ENCODE measurements at places on chromosomes 6 and 20.

DNA sequence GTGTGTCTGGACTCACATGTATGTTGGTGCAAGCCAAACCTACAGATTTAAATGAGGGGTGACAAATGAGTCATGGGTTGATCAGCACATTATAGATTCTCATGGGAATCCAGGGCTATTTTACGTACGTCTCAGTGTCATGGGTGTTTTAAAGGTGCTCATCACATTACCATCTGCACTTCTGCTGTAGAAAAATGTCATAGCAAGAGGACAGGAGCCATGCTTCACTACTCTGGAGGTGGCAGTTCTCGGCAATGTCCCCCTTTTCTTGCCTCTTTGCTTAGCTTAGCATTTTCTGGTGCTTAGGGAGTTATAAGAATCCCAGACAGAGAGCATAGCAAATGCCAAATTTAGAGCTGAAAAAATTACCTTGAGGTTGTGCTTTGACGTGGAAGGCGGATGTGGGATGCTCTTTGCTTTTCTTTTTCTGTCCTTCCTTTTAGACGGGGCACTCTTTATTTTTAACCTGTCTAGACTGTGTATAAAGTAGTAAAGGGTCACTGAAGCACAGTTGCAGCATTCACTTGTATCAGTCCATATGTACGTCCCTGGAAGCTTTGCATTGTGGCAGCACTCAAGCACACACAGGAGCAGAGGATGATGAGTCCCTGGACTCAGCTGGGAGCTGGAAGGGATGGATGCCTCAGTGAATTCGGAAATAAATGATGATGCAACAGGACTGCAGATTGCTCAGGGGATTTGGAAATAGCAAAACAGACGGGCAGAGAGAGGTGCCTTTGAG is 139.7 kb downstream of the SYNDIG1 start:
- no peak for DNase-seq

DNA sequence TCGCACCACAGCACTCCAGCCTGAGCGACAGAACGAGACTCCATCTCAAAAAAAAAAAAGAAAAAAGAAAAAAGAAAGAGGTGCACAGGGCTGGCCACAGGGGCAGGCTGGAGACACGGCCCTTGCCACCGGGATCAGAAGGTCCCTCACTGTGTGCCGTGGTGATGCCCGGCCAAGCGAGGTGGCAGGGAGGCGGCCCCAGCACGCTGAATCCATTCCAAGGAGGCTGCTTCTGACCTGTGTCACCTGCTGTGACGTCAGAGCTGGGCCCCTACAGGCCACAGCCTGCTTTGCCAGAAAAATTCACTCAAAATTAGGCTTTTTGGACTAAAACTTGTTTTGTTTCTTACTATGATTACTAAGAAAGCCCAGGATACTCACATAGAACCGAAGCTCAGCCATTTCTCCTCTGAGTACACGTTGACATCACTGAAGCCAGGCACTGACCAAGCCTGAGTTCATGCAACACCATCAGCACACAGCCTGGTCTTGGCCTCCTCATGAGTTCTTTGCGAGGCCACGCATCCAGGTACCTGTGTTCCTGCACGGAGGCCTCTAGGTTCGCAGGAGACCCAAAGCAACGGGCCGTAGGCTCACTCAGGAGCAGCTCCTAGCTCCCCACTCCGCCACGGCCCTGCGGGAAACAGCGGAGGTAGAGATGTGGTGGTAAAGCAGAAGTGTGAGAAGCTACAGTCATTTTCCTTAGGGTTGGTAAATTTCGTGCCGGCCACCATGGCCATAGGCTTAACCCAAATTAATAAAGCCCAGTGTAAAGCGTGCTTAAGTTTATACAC is 67.8 kb downstream of the THBS2 start:
- no peak for DNase-seq

GRCh38 chr20:57114290-57115005 is 152.0 kb downstream of the BMP7 start:
- no peak for DNase-seq

GRCh38 chr6:146813554-146813953 is 214.8 kb downstream of the ADGB start:
- no peak for DNase-seq

DNA sequence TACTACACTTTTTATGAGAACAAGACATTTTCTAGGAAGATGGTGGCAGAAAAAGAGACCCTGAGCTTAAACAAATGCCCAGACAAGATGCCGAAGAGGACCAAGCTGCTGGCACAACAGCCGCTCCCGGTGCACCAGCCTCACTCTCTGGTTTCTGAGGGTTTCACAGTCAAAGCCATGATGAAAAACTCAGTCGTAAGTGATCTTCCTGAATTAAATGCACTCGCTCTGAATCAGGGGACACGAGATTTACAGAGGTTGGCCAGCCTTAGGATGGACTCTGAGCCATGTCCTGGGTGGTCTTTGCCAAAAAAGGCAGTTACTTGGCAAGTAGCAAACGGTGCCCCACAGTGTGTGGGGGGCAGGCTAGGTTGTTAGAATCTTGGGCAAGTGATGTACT is 423 bp downstream of the PACRG start:
- no peak for DNase-seq

DNA sequence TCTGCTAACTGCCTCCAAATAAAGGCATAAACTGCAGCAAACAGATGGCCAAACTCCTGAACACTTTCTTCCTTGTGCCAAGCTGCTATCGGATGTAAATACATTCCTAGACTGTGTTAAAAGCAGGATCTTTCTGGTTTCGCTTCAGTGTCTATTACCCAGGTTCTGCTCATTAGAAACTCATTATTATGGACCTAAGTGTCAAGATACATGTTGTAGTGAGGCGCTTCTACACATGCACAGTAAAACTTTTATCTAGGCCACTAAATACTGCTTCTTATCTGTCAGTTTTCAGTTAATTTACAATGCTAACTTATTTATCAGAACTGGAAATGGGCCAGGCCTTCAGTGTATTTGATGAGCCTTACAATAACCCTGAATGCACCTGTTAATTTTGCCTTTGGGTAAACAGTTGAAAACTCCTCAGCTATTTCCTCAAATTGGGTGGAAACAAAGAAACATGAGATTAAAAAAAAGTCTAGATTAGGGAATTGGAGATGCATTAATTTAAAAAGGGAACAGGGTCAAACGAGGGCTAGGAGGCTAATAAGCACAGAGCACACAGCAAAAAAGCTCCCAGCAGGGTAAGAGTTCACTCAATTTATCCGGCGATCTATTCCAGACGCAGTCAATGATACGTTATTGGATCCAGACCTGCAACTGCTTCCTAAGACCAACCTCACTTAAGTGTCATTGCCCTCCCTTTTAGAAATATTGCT is 240.6 kb downstream of the FOXC1 start:
- DNase-seq, result no peak

DNA sequence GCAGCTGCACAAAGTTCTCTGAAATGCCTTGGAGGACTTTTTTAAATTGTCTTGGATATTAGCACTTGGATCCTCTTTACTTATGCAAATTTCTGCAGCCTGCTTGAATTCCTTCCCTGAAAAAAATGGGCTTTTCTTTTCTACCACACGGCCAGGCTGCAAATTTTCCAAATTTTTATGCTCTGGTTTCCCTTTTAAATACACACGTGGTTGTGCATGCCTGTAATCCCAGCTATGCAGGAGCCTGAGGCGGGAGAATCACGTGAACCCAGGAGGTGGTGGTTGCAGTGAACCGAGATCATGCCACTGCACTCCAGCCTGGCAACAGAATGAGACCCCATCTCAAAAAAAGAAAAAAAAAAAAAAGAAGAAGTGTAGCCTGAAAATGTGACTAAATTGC is 76.1 kb upstream of the PRND start:
- DNase-seq, result no peak

- no peak for DNase-seq
These were observed 1.1 kb upstream of the TGM2 start for GRCh38 chr20:38165966-38166702.

DNA sequence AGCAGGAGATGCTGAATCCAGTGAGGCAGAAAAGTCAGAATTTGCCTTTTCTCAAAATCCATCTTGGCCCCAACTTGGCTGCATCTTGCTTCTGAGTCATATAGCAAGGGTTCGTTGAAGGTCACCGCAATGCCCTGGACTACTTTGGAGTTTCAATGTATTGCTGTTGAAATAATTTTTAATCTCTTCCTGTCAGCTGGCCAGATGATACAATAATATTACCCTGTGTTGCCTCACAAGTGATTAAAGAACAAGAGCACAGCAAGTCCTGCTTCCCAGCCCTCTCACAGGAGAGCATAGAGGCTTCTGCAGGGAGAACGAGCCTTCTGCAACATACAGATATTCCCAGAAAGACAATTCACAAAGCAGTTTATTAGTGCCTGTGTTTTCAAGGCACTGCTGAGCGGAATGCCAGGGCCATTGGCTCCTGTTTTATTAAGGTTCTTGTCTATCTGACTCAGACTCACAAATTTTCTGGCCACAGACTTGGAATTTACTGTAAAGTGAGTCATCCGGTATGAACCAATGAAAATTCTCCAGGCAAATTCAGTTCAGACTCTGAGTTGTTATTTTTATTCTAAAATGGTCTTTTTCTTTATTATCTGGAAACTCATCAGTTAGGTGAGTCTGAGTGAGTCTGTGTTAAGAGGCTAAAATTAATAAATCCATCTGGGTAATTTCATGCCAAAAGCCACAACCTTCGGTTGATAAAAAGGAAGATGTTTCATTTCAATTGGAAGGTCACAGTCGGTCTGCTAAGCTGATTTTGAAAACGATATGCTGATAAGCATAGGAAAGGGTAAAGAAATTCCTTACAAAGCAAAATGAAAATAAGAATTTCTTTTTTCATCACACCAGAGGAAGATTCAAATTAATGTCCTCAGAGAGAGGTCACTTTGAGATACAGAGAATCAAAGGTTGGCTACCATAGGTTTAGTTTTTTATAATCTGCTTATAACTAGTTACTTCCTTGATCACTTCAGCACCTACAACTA is 289.4 kb upstream of the STXBP5 start:
- DNase-seq, result peak; percentile 70

- no peak for DNase-seq
These were observed 24.2 kb upstream of the PPP1R14C start for GRCh38 chr6:150118627-150119026.

GRCh38 chr20:60203451-60203850 is 245.2 kb downstream of the CDH26 start:
- no peak for DNase-seq

GRCh38 chr6:134519465-134519864 is 201.6 kb upstream of the SGK1 start:
- no peak for DNase-seq

GRCh38 chr6:128885381-128885780 is 2.4 kb downstream of the LAMA2 start:
- DNase-seq, result no peak

DNA sequence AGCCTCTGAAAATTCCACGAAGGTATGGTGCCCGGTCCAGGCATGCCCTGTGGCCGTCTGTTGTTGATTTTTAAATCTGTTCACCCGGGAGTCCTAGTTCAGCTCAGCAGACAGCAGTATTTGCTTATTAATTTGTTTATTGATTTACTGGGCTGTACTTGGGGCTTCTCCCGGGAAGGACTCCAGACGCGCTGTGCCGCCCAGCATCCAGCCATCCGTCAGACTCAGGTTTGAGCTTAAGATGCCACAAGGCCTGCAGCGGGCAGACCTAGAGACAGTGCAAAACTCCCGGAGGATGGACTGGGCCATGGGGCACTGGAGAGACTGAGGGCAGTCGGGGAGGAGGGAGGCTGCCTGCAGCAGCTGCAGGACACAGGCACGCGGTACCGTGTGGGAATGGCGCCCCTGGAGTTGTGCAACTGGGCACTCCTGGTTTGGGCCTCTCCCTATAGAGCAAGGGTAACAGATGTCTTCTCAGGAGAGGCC is 17.3 kb upstream of the CCDC167 start:
- DNase-seq, result no peak

GRCh38 chr6:132511831-132512220 is 1.1 kb downstream of the STX7 start:
- no peak for DNase-seq

GRCh38 chr20:42749556-42749955 is 440.1 kb downstream of the PTPRT start:
- no peak for DNase-seq

DNA sequence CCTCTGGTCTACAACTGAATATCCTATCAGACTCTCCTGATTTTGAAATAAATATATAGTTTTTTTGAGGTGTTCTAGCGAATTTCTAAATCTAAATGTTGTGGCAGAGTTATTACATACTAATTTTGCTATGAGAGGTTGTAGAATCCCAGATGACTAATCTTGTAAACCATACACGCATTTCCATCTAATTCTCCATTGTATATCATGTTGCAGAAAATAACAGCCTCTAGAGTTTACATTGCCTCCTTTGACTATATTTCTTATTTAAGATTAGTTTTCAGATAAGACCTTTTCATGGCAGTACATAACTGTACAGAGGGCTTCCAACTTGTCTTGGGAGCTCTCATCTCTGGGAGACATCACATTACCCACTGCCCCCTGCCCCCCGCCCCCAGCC is 22.9 kb downstream of the PTPN1 start:
- DNase-seq, result no peak

DNA sequence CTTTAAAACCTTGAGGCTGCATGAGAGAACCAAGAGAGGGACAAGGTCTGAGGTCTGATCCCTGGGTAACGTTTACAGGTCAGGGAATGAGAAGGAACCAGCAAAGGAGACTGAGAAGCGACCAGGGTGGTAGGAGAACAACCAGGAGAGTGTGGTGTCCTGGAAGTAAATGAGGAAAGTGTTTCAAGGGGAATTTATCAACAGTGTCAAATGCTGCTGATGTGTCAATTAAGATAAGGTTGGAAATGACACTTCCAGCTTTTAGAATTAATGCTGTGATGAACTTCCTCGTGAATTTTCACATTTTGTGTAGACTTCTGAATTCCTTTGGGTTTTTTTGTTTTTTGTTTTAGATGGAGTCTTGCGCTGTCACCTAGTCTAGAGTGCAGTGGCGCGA is 83.7 kb downstream of the CNBD2 start:
- DNase-seq, result no peak

GRCh38 chr6:43728586-43728985 is 41.0 kb upstream of the MRPS18A start:
- DNase-seq, result no peak

GRCh38 chr6:123524781-123525180 is 112.0 kb downstream of the TRDN start:
- DNase-seq, result no peak

DNA sequence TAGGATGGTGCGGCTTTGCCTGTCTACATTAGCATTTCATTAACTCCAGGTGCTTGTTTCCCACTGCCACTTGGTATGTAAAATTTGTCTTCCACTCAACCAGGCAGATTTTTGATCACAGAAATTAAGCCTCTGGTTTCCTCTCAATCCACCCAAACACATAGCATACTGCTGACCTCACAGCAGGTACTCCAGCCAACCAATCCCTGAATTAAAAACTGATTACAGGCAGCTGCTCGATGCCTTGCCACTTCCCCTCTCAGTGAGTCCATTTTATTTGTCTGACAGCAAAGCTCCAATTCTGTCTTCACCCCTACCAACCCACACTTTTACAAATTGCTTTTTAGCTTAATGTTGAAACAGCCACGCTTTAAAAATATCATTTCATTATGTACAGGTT is 95.2 kb downstream of the PLCB1 start:
- DNase-seq, result no peak

DNA sequence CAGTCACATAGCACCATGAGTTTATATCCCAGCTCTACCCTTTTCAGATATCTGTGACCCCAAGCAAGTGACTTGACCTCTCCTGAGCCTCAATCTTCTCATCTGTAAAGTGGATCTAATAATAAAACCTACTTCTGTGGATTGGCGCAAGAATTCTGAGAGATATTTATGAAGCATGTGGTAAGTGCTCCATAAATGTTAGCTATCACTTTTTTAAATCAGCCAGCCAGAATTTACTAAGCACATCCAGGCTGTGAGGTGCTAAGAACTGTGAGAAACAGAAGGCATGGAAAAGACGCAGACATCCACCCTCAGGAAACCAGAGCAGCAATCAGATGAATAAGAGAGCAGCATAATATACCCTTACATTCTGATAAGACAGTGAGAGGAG is 862 bp downstream of the C20orf96 start:
- DNase-seq, result no peak
